ENCODE measurements at places on chromosomes 12 and 14.
A peak's percentile ranks its signal among the peaks of the same experiment; 100 is the strongest.

GRCh38 chr12:45547822-45548221 lies 181.7 kb upstream of the ARID2 start:
- no peak for DNase-seq

DNA sequence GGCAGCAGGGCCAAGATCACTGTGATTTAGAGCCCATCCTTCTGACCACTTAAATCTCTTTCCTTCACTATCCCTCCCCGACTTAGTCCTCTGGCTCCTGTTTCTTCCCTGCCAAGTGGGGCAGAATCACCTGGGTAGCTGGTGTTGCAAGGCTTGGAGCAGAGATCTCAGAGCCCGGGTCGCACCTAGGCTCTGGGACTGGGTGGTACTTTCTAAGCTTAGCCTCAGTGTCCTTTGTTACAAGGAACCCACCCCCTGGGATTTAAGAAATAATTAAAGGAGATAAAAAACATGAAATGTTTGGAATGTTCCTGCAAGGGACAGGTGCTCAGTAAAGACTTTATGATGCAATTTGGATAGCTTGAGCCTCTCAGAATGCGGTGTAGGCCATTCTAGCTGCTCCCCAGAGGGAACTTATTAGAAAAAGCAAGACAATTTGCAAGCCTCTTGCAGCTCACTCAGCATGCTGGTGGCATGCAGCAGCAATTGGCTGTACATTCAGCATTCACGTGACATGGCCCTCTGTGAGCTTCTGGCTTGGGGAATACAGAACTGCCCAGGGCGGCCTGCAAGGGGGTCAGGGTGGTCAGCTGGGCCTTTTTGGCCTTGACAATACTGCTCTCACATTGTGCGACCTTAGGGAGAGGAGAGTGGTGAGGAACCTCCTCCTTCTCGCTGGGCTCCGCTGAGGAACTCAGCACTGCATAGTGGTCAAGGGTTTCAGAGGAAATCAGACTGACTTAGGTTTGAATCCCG lies 16.8 kb downstream of the C14orf132 start:
- no peak for DNase-seq

- DNase-seq = no peak
Observed at GRCh38 chr12:110928700-110929099, 8.3 kb upstream of the MYL2 start.

DNA sequence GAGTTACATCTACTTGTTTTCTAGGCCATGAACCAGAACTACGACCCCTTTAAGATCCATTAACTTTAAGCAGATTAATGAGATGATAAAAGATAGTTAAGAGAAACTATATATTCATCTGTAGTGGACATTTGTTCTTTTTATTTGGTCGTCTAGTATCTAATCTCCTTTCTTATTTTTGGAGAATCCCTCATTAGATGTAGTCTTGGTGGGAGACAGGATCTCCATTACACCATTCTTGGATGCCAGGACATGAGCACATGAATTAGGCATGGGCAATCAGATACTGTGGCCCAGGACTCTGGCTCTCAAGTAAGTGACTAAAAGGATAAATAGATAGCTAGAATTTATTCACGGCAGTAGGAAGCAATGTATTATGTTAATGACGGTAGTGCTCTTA lies 245.0 kb downstream of the ATP23 start:
- DNase-seq = no peak

- peak; percentile 56 for DNase-seq
Observed at GRCh38 chr14:75258079-75258802, 20.4 kb upstream of the FOS start.

GRCh38 chr14:52395728-52396127 lies 81.6 kb downstream of the PTGER2 start:
- DNase-seq = no peak

GRCh38 chr14:106134886-106135285 lies 608.5 kb downstream of the TMEM121 start:
- no peak for DNase-seq

GRCh38 chr12:108446766-108447165 lies 68.3 kb upstream of the FICD start:
- DNase-seq = peak; percentile 9

DNA sequence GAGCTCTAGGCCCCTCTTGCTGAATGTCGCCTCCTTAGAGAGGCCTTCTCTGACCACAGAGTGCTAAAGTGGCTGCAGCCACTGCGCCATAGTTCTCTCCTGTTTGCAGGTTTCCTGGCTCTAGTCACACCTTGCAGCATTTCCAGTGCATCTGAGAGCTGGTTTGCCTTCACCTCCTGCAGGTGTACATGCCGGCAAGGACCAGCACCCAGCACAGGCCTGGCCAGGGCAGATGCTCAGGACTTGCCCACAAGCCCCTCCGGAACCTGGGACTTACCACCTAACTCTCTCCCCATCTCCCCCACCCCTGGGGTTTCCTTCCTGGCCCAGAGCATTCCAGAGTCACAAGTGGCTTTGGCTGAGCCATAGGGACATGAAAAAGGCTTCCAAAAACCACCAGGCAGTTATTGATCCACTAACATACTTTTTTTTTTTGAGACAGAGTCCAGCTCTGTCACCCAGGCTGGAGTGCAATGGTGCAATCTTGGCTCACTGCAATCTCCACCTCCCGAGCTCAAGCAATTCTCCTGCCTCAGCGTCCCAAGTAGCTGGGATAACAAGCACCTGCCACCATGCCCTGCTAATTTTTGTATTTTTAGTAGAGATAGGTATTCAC lies 9.1 kb downstream of the ITPK1 start:
- no peak for DNase-seq

Measured in fibroblast of skin of left quadriceps (primary cell).